ENCODE measurements at places on chromosomes 12 and 14.

DNA sequence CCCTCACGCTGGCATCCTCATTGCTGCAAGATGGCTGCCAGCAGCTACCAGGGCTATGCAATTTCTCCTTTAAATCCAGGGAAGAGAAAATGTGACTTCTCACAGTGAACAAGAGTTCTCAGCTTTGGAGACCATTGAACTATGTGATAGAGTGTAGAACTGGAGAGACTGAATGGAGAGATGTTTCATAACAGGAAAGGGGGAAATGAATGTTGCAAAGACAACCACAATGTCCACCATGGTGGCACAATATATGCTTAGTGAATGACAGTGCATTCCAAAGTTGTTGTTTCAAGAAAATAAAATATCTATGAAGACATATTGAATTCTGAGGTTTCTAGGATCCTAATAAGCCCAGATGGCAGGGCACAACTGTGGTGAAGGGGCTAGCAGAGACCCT, 13.2 kb upstream of the COCH start:
- no peak for DNase-seq

- no peak for DNase-seq
These were observed 112.2 kb upstream of the USP44 start for GRCh38 chr12:95663525-95663924.

GRCh38 chr14:63951021-63951420, 98.2 kb downstream of the SYNE2 start:
- DNase-seq = no peak

DNA sequence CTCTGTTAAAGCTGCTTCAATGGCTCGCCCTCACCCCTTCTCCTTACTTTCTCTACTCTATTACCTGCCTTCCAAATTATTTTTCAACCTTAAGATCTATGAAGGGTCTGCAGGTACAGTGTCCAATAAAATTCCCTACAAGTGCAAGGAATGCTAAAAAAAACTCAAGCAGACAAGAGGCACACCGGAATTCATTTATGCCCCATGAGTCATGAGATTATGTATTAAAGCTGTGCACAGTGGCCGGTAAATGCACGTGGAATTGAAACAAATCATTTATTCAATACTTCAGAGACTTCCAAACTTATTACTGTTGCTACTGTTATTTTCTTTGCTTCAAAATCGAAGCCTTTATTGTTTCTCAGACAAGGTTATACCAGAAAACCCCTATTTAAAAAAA, 68.4 kb downstream of the ST8SIA1 start:
- no peak for DNase-seq

GRCh38 chr14:104938436-104938835, 13.8 kb downstream of the PLD4 start:
- DNase-seq = no peak

GRCh38 chr12:41274643-41275042, 86.5 kb downstream of the PDZRN4 start:
- DNase-seq = no peak

DNA sequence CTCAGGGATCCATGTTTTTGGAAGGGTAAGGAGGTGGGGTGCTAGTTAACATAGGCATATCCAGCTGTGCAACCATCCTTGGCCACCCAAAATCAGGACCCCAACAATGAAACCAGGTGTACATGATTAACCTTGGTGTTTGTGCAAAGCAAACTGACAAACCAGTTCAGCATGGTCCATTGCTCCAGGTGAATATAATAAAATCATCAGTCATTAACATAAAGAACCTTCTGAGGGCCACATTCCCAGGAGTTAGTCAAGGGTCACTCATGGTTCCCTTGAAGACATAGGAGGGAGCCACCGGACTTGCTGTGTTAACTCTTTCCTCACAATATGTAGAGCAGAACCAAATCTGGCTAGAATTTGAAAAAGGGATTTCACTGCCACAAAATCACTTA, 17.8 kb downstream of the SLC38A2 start:
- DNase-seq = no peak

DNA sequence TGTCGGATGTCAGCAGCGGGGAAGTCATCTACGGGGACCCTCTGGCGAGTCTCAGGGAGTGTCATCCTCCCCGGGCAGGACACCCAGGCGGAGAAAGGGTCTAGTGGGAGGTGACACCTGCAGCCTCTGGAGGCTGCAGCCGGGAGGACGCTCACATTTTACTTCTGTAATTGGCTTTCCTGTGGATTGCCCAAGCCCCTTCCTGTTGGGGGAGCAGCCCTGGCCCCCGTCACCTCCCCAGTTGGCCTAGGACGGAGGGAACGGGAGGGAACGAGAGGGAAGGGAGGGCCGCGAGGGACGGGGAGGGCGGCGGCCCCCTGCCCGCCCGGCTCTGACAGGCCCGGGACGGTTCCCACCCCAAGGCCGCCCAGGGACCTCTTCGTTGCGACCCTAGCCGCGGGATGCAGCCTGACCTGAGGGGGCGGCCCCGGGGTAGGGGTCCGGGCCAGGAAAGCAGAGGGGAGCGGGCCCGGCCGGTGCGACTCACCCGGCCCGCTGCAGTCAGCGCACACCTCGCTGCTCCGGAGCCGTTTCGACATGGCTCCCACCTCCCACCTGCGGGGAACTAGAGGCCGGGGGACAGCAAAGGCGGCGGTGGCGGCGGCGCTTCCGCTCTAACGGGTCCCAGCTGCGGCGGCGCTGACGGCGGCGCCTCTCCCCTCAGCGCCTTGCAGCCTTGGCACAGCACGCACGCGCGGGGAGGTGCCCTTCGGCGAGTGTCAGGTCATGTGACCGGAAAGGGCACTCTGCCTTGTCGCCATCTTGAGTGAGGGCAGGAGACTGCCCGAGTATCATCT, at the start of gene GIT2:
GIT2 (minus strand) TSS at position 683 of the 797 bp plus-strand sequence; CDS start at position 539, 144 bp downstream.
- peak; percentile 93 for DNase-seq

DNA sequence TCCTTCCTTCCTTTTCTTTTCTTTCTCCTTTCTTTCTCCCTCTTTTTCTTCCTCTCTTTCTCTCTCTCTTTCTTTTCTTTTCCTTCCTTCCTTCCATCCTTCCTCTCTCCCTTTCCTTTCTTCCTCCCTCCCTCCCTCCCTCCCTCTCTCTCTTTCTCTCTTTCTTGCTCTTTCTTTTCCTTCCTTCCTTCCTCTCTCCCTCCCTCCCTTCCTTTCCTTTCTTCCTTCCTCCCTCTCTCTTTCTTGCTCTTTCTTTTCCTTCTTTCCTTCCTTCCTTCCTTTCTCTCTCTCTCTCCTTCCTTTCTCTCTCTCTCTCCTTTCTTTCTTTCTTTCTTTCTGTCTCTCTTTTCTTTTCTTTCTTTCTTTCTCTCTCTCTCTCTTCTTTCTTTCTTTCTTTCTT, 207.6 kb downstream of the ATP23 start:
- no peak for DNase-seq

DNA sequence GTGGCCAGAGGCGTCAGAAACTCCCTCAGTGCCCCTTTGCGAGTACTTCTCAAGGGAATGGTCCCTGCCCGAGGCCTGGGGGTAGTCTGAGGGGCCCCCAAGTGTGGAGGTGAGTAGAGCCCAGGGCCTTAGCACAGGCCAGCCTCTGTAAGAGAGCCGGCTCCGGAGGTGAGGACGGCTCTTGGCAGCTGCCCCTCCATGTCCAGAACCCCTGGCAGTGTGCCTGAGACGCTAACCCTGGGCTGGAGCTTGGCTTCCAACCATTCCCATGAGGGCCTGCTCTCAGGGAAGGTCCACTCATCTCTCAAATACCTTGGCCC, 61.7 kb downstream of the PRMT8 start:
- DNase-seq = no peak

GRCh38 chr12:12715459-12716150, 1.6 kb upstream of the CDKN1B start:
- peak; percentile 46 for DNase-seq

- peak; percentile 47 for DNase-seq
These were observed 24.3 kb downstream of the MVK start for GRCh38 chr12:109597795-109598427.

GRCh38 chr14:75725481-75725880, 64.4 kb downstream of the TTLL5 start:
- DNase-seq = no peak

- DNase-seq = no peak
These were observed 244.2 kb upstream of the CCDC196 start for GRCh38 chr14:66242001-66242400.

GRCh38 chr14:22531451-22532344, 57.3 kb downstream of the DAD1 start:
- no peak for DNase-seq

GRCh38 chr14:69643430-69644200, 32.2 kb downstream of the SUSD6 start:
- DNase-seq = peak; percentile 62

DNA sequence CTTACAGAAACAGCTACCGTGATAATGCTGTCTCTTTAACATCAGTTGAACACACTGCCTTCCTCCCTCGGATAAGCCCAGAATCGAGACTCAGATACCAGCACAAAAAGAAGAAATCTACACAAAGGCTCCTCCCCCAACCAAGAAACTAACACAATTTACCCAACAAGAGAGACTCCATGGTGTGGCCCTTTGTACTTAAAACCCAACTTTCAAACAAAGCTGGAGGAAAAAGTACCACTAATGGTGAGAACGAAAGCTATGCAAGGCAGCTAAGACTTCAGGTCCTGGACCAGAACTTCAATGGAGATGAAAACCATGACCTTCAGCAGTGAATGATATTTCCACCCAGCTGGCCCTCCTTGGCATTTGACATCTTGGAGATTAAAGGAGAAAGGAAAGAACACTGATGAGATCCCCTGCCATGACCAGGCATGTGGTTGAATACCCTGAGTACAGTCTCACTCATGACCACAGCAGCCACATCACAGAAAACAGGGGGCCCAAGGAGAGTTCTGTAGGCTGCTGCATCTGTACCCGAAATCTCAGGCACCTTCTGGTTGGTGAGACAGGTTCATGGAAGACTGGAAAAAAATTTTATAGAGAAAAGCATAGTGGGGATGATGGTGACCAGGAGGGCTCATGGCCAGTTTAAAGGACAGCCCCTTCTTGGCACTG, 36.7 kb downstream of the RBM19 start:
- no peak for DNase-seq

- no peak for DNase-seq
These were observed 218.9 kb downstream of the SEC23A start for GRCh38 chr14:38884109-38884508.

- DNase-seq = no peak
These were observed 43.1 kb downstream of the HMGA2 start for GRCh38 chr12:65867394-65867793.

- DNase-seq = no peak
These were observed 65.3 kb downstream of the DPF3 start for GRCh38 chr14:72828604-72829003.

DNA sequence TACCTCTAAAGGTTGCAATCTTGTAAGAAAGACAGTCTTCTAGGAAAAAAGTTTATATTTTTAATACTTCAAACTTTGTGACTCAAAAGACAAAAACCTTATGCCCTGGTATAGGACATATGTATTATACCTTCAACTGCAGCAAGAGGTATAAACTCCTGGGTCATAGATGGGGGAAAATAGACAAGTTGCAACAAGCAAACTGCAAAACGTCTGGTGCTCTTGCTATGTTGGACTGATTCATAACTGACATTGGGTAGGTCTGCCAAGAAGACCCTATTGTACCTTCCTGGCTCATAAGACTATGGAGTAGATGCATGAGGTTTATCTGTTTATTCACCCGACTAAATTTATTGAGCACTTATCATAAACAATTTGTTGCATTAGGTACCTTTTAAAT, 40.9 kb downstream of the BEST3 start:
- DNase-seq = no peak

DNA sequence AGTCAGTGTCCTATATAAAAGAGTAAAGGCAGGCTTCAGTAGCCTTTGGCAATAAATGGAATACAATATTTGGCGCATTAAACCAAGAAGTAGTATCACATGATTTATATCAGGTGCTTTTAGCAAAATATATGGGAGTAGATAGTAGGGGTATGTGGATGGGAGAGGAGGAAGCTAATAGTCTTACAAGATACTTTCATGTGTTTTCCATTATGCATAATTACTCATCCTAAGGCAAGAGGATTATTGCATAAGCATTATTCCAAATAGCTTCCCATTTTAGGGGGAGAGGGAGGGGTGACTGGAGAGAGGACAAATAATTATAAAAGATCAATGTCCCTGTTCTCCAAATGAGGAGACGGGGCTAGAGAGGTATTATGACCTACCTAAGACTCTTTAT, 104.3 kb downstream of the DUSP6 start:
- DNase-seq = no peak

DNA sequence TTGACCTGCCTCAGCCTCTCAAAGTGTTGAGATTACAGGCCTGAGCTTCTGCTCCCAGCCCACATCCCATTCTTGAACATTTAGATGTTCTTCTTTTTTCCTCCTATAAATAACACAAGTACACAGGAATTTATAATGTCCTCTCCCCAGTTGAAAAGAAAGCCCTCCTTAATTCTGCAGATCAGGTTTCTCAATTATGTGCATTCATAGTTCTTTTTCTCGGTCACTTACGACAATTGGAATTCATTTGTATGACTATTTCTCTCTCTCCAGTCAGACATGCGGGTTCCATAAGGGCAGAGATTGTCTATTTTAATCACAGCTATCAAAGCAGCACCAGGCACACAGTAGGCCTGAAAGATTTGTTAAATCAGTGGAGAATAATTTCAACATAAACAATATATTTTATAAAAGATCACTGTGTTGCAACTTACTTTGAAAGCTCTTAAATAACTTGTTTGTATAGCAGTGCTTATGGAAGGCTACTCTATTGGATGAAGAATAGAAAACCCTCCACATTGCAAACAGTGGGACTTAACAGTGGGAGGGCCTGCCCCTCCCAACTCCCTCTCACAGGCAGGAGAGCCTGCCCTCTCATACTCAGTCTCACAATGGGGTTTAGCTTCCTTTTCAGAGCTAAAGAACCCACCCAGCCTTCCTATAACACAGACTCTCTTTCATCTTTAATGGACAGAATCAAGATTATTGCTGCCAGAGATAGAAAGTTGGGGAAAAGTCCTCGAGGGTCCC, 84.1 kb upstream of the TRAF3 start:
- no peak for DNase-seq

- DNase-seq = peak; percentile 46
These were observed 14.1 kb downstream of the SUSD6 start for GRCh38 chr14:69625299-69626131.

- no peak for DNase-seq
These were observed 29.8 kb downstream of the ANKRD9 start for GRCh38 chr14:102479777-102480176.

DNA sequence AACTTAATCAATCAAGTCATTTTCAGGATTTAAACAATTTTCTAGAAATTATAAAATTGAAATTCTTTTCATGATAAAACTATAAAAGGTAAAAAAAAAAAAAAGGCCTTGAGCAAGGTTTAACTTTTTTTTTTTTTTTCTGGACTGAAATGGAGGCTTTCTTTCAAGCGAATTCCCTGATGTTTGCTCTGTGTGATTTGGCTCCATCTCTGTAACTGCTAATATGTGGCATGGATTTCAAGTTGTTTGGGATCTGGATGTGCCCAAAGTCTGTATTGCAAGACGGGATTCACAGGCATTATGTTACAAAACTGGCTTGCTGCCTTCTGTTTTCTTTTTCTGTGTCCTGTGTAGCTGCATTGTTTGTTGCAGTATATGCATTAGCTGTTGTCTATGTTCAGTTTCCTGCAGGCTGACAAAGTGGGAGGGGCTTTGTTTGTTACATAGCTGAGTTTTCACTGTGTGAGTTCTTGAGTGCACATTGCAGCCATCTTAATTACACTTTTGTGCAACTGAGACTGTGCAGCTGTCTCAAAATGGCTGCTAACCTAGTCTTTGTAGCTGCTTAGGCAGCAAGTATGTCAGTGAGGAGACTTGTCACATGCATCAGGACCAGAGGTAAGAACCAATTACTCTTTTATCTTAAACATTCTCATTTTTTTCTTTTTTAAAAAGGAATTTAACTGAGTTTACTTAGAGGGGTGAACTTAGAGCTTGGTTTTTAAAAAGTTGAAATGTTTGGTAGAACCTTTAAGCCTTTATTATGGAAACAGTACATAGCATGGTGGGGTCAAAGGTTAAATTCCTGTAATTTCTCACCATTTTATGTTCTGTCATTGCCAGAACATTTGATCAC, 19.5 kb downstream of the ATF7IP start:
- DNase-seq = peak; percentile 22

All from stimulated activated CD4-positive, alpha-beta T cell treated with anti-CD3 and anti-CD28 coated beads, TNF-alpha, amount 100 ng/mL, for 24 hours (primary cell).